Hematopoietic multipotent progenitor cell treated with erythropoietin and hydrocortisone succinate and interleukin-3 and kit ligand, for 15 days (in vitro differentiated cells): ENCODE measurements at places on chromosomes 12 and 14.

DNA sequence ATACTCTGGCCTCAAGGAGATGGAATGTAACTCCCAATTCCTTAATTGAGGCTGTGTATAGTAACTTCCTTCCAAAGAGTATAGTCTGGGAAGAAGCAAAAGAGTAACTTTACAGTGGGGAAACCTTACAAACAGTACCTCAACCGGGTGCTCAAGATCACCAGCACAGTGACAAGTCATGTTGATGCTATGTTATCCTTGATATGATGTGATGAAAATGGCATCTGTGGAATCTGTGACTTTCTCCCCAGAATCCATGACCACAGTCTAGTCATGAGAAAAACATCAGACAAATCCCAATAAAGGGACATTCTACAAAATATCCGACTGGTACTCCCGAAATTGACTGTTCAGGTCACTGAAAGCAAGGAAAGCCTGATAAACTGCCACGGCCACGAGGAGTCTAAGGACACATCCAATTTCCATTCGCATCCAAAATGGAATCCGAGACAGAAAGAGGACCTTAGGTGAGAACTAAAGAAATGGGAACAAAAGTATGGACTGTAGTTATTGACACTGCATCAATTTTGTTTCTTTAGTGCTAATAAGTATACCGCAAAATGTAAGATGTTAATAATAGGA lies 97.3 kb upstream of the FRMD6 start:
- no peak for DNase-seq

GRCh38 chr14:97888331-97888730 lies 1091.1 kb downstream of the VRK1 start:
- DNase-seq, result no peak

DNA sequence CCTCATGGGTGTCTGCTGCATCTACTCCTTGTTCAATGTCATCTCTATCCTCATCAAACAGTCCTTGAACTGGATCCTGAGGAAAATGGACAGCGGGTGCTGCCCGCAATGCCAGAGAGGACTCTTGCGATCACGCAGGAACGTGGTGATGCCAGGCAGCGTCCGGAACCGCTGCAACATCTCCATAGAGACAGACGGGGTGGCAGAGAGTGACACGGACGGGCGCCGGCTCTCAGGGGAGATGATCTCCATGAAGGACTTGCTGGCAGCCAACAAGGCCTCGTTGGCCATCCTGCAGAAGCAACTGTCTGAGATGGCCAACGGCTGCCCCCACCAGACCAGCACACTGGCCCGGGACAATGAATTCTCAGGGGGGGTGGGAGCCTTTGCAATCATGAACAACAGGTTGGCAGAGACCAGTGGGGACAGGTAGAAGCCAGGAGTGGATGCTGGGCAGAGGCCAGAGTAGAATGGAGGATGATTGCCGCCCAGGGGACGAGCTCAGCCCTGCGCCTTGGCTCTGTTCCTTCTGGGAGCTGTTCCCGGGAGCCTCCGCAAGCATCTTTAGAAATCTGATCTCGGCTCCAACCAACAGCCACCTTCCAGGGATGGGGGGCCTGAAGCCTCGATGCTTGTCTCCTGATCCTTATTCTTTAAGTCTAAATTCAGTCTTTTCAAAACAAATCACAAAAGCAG lies 71.6 kb upstream of the PSMC1 start:
- DNase-seq, result no peak

GRCh38 chr12:75205558-75205957 lies 4.1 kb downstream of the KCNC2 start:
- DNase-seq, result no peak

GRCh38 chr12:109921982-109922381 lies 21.9 kb downstream of the TCHP start:
- DNase-seq, result no peak

DNA sequence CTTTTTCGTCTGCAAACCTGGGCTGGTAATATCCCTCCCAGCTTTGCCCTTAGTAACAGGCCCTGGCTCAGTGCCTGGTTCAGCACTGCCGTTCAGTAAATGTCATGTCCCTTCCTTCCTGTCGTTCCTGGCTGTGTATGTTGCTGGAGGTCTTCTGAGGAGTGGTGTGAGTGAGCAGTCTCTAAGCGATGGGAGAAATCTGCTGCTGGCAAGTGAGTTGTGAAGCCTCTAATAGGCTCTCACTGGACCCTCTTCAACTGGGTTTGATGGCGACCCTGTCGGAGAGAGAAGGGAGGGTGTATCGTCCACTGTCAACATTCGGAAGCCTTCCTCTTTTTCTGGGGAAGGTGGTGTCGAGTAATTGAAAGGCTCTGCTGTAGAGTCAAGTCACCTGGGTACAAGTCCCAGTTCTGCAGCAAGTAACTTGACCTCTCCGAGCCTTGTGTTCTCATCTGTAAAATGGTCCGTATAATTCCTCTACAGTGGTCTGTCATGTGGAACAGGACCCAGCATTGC lies 62.8 kb downstream of the HRK start:
- DNase-seq, result peak; percentile 39

- no peak for DNase-seq
These were observed 13.9 kb upstream of the ANKRD33 start for GRCh38 chr12:51874000-51874399.

- no peak for DNase-seq
These were observed 54.2 kb downstream of the SIX6 start for GRCh38 chr14:60563113-60563512.

- no peak for DNase-seq
These were observed 14.7 kb downstream of the RASAL1 start for GRCh38 chr12:113120670-113121370.
